ENCODE measurements at places on chromosomes 7 and 10.

DNA sequence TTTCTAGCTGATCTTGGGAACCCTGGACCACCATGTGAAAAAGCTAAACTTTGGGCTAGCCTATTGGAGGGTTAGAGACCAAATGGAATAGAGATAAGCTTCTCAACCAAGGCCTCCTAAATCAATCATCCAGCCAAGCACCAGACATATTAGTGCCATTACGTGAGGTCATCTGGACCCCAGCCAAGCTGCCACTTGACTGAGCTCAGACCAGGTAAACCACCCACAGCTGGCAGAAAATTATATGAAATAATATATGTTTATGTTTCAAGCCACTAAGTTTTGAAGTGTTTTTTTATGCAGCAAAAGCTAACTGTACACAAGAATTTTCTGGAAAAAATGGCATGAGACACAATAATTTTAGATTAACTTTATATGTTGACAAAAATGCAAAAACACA, 82.6 kb upstream of the PCGF5 start:
- no peak for DNase-seq

DNA sequence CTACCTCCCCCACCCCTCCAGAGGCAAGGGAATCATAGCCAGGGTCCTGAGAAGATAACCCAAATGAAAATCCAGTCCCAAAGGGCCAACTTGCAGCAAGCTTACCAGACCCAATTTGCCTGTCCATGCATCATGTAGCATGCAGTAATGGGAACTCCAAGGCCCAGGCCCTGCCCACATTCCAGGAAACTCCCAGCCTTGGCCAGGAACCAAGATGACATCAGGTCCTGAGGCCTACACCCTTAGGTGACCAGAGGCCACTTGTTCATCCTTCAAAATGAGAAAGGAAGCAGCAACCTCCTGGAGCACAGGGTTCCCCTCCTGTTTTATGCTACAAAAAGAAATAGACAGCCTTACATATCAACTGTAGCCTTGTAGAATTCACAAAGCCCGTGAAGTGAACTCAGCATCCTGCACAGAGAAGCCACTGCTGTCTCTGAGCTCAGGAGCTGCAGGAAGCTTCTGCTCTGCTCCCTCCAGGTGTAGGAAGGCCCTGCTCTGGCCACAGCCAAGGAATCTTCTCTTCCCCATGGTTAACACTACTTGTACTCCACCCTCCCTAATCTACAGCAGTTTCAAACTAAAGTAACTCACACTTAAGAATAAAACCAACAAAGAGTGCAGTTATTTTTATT, 30.3 kb upstream of the GRB10 start:
- no peak for DNase-seq

GRCh38 chr10:59104186-59104585, 72.3 kb upstream of the PHYHIPL start:
- no peak for DNase-seq

GRCh38 chr7:100677308-100678267, 4.0 kb downstream of the GNB2 start:
- no peak for DNase-seq

- no peak for DNase-seq
Observed at GRCh38 chr7:36045830-36046341, 107.2 kb upstream of the EEPD1 start.

DNA sequence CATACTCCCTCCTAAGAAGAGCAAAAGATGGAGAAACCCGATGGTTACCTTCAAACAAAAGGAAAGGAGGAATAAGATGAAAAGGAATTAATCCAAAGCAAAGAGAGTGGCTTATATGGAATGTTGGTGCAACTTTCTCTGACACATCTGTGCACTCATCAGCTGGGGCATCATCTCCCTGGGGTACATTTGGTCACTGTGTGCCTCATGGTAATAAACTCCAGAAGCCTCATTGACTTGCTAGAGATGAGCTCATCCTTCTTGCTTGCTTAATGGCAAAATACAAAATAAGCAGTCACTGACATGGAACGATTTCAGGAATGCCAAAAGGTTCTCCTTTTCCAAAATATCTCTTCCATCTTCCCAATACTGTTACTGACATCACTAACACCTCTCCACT, 22.5 kb downstream of the CAV1 start:
- DNase-seq = no peak

DNA sequence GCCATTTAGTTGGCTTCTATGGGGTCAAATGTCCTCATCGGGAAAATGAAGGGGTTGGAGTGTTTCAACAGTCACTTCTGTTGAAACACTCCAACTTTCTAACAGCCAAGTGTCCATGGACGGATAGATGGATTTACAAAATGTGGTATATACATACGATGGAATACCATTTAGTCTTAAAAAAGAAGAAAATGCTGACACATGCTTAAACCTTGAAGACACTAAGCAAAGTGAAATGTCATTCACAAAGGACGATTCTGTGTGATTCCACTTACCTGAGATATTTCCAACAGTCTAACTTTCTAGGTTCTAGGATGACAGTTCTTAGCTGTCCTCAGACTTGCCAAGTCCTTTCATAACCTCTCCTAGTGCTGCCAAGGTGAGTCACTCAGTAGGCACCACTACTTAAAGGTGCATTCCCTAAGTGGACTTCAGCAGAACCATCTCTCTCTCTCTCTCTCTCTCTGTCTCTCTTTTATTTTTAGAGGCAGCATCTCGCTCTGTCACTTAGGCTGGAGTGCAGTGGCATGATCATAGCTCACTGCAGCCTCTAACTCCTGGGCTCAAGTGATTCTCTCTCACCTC, 69.0 kb downstream of the DENND2A start:
- DNase-seq = no peak

GRCh38 chr7:98761225-98761624, 108.6 kb downstream of the TMEM130 start:
- DNase-seq = no peak
